ENCODE measurements at places on chromosomes 16 and 17.

DNA sequence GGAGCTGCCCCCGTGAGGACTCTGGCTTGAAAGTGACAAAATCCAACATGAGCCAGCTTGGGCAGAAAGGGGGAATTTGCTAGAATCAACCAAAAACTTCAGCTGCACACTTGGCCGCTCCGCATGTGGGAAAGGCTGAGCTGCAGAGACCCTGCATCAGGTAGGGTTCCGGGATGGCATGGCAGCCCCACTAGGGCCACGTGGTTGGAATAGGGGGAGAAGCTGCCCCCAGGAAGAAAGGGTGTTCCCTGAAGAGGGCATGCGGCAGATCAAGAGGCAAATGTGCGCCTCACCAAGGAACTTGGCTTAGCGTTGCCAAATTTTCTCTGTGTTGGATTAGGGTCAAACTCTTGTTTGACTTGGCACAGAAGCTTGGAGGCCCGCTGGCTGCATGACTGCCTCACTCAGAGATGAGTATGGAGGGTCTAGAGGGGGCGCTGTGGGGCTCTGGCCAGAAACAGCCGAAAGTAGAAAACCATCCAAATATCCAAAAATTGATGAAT, 29.2 kb upstream of the WFIKKN2 start:
- no peak for DNase-seq

- DNase-seq = peak; percentile 62
Measured at GRCh38 chr17:7548585-7549400, at the start of gene TNFSF12. TNFSF12 (plus strand) TSS chr17:7549058; CDS start chr17:7549154, 96 bp downstream.

DNA sequence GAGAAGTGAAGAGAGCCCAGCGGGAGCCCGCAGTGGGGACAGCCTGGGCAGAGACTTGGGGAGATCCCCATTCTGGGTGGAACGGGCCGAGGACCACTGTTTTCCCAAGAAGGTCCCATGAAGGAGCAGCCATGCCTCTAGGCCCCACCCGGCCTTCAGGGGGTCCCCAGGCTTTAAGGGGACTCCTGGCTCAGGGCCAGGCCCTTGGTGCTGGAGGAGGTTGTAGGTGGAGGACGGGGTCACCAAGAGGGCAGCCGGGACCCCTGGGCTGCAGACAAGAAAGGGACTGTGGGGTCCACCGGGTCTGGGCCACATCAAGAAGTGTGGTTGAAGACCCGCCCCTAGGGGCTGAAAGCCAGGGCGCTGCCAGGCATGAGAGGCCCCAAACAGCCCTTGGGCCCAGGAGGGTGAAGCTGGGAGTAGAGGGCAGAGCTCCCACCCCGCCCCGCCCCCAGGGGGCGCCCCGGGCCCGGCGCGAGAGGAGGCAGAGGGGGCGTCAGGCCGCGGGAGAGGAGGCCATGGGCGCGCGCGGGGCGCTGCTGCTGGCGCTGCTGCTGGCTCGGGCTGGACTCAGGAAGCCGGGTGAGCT, at the start of gene PRSS21:
Gene PRSS21, plus strand, starts transcription at position 487 of the 589 bp plus-strand sequence. Its CDS starts 32 bp downstream, at position 519.
- DNase-seq = peak; percentile 15

DNA sequence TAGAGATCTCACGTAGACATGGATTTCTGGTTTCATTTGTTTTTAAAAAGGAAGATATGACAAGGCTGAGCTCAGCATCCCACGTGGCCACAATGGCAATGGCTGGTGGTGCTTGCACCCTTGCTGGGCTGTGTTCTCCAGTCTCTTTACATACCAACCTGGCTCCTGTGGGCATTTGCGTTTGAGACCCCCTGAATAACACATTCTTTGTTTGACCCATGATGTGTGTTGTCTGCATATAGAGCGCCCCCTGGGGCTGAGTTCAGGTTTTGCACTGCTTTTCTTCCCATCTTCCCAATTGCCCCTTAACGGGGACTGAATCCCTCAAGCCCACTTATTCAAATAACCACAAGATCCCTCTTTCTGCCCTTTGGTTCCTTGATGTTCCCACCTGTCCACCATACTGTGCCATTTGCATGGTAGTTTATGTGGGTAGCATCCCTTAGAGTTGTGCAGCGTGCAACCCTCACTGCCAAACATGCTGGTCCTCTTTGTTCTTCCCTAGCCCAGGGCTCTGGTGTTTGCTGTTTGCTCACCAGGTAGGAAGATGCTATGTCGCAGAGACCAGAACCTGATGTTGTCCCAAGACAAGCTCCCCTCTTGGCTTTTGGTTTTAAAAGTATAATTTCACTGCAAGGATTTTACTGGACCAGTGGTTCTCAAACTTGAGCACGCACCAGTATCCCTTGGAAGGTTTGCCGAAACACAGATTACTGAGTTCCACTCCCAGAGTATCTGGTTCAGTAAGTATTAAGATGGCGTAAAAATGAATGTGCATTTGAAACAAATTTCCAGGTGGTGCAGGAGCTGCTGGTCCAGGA, 38.5 kb upstream of the NKD1 start:
- DNase-seq = peak; percentile 36

- no peak for DNase-seq
Measured at GRCh38 chr17:18228176-18228682, 2.8 kb downstream of the LLGL1 start.

DNA sequence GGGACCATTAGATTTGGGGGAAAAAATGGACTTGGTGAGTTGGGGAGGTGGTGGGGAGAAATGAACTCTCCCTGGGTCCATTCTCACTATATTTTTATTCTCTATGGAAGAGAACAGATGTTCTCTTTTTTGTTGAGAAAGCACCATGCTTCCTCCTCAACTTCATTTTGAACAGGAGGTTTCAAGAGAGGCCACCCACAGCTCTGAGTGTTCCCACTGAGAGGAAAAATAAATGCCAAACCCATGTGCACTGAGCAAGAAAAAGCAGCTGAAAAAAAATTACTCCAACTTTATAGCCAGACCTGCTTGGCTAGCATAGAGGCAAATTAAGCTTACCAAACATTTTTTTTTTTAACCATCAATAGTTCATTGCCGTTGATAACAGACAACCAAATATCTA, 883.6 kb downstream of the KCNJ2 start:
- no peak for DNase-seq

DNA sequence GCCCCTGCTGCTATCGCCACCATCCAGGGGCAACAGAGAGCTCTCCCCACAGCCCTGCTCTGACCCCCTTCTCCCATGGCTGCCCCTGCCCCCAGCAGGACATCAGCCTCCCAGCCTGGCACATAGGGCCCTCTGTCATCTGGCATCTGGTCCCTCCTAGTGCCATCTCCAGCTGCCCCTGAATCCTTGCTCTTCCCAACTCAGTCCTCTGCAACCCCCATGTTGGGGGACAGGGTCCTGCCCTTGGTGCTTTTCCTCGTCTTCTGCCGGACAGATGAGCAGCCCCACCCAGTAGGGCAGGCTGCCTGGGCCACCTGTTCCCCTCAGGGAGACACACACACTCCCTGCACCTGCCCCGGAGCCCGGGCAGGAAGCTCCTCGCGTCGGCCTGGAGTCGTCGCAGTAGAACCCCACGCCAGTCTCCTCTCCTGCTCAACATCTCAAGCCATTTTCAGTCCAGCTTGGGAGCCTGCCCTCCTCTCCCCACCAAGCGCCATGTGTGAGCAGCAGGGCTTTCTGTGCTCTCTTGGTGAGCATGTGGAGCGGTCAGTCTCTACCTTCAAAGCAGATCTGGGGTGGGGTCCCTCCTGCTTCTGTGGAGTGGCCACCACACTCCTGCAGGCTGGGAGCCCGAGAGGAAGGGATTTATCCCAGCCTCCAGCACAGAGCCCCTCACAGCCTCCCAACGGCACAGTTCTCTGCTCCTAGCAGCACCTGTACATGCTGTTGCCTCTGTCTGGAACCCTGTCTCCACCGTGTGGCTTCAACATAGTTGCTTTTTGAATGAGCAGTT, 28.2 kb downstream of the TNFRSF13B start:
- DNase-seq = no peak

GRCh38 chr16:89565256-89565505, 4.7 kb downstream of the RPL13 start:
- DNase-seq = no peak

GRCh38 chr16:23052908-23053580, 96.2 kb downstream of the USP31 start:
- DNase-seq = no peak

GRCh38 chr16:11611871-11612664, 25.3 kb upstream of the LITAF start:
- DNase-seq = peak; percentile 74

- no peak for DNase-seq
Measured at GRCh38 chr17:77704048-77704815, 254.3 kb upstream of the TNRC6C start.

- peak; percentile 46 for DNase-seq
Measured at GRCh38 chr16:50153596-50154419, 702 bp downstream of the TENT4B start.

DNA sequence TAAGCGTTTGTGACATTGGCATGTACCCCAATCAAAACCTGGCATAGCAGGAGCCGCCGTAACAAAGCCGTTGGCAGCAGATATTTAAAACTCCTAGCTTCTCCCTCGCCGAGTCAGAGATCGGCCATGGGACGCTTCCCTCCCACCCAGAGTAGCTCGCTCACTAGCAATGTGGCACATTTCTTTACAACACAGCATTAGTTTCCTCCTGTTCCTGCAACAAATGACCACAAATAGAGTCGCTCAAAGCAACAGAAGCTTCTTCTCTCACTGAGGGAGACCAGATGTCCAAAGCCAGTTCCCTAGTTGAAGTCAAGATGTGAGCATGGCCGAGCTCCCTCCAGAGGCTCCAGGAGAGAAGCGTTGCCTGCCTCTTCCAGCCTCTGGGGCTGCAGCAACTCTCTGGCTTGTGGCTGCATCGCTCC, 106.7 kb downstream of the RBFOX3 start:
- DNase-seq = no peak

GRCh38 chr17:61159221-61159814, 240.3 kb upstream of the TBX2 start:
- DNase-seq = no peak

DNA sequence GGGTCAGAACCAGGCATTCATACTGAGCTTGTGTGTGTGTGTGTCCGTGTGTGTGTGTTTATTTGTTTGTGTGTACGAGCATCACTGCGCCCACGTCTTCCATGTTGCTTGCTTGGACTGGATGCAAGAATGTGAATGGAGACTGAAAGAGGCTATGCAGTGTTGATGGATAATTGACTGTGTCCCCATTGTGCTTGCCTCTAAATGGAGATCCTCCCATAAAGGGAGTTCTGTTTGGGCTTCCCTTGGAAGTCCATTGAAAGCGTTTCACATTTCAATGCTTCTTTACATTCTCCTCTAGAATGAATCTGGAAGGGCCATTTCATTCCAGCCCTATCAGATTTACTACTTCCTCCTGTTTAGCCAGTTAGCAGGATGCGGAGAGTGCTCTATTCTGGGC, 124.0 kb downstream of the GP2 start:
- no peak for DNase-seq

DNA sequence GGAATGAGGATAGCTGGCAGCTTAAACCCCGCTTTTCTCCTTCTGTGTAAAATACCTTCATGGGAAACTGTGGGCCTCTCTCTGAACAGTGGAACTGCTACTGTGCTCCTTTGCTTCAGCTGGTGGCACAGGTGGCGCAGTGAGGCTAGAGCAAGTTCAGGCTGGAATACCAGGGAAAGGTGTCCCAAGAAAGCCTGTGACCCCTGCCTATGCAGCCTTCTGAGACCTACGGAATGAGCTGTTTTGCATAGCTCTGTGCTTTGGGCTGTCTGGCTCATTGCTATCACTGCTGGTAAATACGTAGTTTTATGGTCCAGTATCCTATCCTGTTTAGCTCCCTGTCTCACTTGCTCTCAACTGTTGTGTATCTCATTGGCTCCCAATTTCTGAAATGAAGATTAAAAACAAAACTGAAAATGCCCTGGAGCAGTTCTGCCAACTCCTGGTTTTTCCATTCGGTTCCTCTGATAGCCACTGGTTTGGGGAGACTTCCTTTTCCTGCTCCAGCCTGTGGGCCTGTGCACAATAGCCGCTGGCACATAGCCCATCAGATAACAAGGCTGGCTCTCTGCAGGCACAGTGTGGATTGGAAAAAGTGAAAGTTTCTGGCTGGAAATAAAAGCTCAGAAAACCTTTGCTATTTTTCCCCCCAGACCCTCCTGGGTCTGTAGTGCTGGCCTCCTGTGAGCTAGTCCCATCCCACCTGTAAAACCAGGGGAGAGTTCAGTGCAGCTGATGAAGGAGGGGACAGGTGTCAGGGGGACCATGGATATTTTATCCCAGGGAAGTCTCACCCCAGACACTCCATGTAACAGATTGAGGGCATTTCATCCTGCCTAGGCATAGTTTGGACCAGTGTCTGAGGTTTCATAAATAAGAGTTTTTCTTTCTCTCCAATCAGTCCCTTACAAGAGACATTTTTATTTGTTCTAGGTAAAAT, 24.0 kb downstream of the LIMD2 start:
- peak; percentile 94 for DNase-seq

DNA sequence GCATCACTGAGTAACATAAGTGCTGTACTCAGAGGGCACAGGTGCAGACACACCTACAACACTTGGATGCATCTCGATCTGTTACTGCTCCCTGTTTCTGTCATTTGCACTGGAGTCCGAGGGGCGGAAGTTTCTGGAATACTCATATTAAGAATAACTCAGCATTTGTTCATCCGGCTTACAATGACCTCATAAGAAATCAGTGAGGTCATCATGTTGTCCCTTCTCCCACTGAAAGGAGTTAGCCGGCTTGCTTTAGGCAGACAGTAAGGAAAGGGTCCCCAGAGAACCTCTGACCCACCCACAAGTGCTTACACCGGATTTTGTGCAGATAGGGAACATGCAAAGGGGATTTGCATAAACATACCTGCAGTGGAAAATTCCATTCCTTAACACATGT, 344.7 kb downstream of the HAPSTR1 start:
- DNase-seq = no peak

GRCh38 chr16:19835968-19836421, 48.7 kb downstream of the GPRC5B start:
- no peak for DNase-seq

DNA sequence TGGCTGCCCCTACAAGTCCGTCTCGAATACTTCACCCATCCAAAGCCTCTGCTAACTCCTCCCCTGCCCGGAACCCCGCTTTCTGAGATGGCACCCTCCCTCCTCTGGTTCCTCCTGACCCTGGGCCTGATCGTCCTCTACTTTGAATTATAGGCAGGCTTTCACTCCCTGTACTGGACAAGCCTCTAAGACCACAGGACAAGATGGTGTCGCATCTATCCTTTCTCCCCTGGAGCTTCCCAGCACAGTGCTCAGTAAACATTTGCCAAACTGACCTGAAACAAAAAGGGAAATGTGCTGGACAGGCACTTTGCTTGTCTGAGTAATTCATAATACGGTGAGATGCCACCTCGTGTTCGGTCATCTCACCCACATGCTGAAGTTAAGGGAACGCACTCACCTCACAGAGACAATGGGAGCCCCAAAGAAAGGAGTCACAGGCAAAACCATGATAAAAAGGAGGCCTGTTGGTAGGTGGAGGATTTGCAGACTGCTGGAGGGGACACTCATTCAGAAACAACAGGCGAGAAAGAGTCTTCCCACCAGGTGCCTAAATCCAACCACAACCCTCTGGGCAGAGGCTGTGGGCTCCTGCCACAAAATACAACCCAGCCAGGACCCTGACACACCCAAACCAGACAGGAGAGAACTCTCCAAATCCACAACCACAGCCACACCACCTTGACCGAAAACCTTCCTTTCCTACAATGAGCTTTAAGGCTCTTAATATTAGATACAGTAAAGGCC, 28.2 kb downstream of the SNN start:
- no peak for DNase-seq

Data from hematopoietic multipotent progenitor cell treated with erythropoietin and hydrocortisone succinate and interleukin-3 and kit ligand, for 6 days (in vitro differentiated cells).